ENCODE measurements at places on chromosomes 2 and 18.

GRCh38 chr2:238817382-238817781 lies 30.5 kb upstream of the TWIST2 start:
- no peak for DNase-seq

DNA sequence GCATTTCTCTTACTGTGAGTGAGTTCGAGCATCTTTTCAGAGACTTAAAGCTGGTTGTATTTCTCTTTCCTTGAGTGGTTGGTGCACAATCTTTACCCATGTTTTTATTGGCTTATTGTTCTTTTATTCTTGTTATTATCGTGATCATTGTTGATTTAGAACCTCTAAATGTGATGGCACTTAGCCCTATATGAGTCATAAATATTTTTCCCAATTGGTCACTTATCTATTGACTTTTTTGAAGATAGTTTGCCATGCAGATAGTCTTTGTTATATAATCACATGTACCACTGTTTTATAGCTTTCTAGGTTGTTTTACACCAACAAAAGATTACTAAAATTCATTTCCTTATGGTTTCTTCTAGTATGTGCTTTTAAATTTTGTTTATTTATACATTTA lies 141.6 kb upstream of the MSH6 start:
- no peak for DNase-seq

DNA sequence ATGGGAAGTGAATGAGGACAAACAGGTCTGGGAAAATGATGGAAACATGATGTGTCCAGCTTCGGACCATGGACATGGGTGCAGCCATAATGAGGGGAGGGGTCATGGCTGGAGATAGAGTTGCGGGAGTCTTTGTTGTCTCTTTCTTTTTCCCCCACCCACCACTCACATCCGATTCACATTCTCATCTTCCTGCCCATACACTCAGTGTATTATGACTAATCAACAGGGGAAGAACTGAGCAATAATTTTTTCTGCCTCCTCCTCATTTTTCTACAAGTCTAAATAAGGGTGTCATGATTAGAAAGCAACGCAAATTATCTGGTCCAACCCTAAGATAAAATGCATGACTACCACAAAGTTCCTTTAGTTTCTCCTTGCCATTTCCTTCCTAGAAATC lies 5.7 kb upstream of the SERPINB2 start:
- no peak for DNase-seq

DNA sequence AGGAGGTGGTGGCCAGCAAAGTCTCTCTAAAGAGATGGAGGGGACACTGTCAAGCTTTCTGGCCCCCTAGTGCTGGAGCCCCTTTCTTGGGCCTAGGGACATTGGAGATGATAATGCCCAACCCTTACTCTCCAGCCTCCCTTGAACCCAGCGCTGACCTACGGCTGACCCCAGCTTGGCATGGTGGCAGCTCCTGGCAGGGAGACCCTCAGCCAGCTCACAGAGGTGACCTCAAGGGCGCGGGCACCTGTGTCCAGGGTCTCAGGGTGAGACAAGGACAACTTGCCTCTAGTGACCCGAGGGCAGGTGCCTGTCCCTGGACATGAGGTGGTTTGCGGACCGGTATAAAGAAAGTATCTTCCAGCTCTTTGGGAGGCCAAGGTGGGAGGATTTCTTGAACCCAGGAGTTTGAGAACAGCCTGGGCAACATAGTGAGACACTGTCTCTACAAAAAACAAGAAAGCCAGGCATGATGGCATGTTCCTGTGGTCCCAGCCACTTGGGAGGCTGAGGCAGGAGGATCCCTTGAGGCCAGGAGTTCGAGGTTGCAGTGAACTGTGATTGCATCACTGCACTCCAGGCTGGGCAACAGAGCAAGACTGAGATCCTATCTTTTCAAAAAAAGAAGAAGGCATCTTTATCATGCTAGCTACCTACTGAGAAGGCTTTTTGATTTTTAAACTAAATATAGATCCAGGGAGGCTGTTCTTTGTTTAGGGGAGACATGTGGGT lies 3.3 kb upstream of the PER2 start:
- no peak for DNase-seq

- DNase-seq: no peak
These were observed 153.2 kb upstream of the MYT1L start for GRCh38 chr2:2484301-2484700.

DNA sequence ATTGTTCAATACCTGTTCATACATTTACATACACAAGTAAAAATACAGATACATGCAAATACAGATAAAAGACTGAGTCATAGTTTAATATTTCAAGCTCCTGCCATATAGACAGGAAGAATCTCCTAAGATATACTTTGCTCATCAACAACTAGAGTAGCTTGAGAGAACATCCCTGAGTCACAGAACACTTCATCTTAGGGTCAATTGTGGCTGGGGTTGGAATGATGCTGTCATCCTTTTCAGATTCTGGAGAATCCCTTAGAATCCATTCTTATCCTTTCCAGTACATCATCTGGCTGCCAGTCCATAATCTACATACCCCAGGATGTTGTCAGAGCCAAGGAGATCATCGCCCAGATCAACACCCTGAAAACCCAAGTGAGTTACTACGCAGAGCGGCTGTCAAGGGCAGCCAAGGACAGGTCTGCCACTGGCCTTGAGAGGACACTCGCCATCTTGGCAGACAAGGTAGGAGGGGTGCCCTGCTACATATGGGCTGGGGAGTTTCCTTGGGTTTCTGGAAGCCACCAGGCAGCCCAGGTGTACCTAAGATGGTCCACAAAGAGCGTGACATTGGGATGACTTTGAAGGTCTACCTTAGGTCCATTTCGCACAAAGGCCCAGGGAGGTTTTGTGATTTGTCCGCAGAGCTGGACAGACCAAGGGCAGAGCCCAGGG lies 55.7 kb downstream of the COA5 start:
- no peak for DNase-seq

DNA sequence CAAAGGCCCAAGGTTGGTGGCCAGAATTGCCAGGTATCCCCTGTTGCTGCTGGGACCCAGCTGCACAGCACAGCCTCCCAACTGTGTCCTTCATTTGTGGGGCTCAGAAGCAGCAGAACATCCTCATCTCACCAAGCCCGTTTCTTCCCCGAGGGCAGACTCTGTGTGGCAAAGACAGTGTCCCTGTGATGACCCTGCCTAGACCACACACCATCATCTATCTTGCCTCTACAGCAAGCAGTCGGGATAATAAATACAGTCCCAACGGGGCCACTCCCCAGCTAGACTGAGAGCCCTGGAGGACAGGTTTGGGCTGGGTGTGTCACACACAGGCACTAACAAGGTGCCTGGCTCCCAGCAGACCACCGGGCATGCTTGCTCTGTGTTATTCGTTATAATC lies 93.4 kb downstream of the PTGR3 start:
- DNase-seq: no peak

GRCh38 chr2:218071218-218071937 lies 2.3 kb downstream of the RUFY4 start:
- no peak for DNase-seq

- no peak for DNase-seq
These were observed 26.4 kb upstream of the COPS8 start for GRCh38 chr2:237059155-237059875.

- DNase-seq: no peak
These were observed 63.5 kb downstream of the PTPN2 start for GRCh38 chr18:12820506-12820905.

- no peak for DNase-seq
These were observed 49.7 kb downstream of the SPHKAP start for GRCh38 chr2:228131833-228132232.

GRCh38 chr2:191859681-191860080 lies 12.8 kb upstream of the CAVIN2 start:
- DNase-seq: no peak

DNA sequence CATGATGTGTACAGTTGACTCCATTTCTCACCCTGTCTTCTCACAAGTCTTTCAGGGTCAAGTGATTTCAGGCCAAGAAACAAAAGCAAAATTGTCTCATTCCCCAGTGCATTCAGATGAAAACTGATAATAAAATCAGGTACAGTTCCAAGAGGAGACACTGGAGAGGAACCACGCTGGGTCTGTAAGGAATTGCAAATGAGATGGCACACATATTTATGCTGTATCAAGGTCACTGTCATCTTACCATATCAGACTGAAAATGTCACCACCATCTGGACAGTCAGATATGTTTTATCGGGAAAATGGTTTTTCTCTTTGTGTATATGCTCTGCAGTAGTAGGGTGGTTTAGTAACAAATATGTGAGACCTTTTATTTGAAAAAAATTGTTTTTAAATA lies 91.7 kb downstream of the CCDC138 start:
- no peak for DNase-seq

GRCh38 chr2:50646226-50646625 lies 385.7 kb downstream of the NRXN1 start:
- DNase-seq: no peak

GRCh38 chr2:58030771-58031170 lies 15.8 kb upstream of the VRK2 start:
- DNase-seq: no peak

GRCh38 chr2:151766437-151767153 lies 32.3 kb upstream of the NEB start:
- no peak for DNase-seq

- DNase-seq: no peak
These were observed 16.1 kb downstream of the PRELID3A start for GRCh38 chr18:12423820-12424219.

GRCh38 chr2:173048522-173048896 lies 27.1 kb upstream of the MAP3K20 start:
- DNase-seq: no peak

DNA sequence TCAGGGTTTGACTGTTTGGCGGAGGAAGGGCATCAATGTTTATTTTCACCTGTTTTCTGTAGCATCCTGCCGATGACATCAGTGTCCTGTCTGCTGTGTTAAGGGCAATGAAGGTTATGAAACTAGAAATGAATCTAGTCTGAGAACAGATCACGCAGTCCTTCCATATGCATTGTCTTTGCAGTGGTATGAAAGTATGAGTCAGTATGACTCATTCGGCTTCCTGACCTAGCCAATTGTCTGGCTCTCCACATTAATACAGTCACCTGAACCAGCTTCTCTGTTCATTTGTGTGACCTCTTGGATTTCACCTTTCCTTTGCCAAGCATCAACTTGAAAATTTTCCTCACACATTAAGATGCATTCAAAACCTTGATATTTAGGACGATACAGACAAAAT lies 353.8 kb downstream of the RND3 start:
- no peak for DNase-seq

Data from cerebellar nuclear complex (tissue), 1 donor.